Kidney epithelial cell (primary cell): ENCODE measurements at places on chromosomes 16 and 17. TPM values are rescaled to one million over a fixed set of nuclear protein-coding genes. Genes with fewer than 3 reads are reported as not detected.

DNA sequence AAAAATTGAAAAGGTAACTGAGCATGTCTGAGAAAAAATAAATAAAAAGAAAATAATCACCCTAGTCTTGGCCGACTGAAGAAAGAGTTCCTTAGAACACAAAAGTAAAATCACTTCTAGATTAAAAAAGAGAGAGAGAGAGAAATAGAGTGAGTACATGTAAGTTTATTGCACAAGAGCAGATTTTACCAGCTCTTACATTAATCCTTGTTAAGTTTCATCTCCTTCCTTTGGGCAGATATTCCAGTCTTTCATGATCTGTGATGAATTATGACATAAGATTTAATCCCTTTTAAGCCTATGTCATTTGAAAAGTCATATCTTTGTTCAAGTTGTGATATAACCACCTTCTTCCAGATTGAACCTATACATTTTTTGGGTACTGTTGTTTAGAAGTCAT lies 54.8 kb downstream of the NFAT5 start:
- DNase-seq, result no peak

The BCAR1 gene
- 93.8 and 119 TPM in 2 replicates for total RNA-seq

DNA sequence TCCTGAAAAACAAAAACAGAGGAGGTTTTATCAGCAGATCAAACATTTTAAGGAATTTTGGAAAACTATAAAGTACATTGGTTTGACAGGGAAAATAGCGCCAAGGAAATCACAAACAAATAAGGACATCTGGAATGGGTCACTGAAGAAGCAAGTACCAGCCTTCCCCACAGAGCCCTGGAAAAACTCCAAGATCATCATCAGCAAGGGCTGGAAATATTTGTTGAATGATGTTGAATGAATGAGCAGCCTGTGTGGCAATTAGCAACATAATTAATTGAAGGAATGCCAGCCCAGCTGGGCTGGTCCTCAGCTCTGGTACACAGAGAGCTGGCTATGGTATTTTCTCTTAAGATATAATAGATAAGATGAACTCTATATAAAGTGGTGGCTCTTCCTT lies 290.4 kb downstream of the HS3ST3A1 start:
- no peak for DNase-seq

DNA sequence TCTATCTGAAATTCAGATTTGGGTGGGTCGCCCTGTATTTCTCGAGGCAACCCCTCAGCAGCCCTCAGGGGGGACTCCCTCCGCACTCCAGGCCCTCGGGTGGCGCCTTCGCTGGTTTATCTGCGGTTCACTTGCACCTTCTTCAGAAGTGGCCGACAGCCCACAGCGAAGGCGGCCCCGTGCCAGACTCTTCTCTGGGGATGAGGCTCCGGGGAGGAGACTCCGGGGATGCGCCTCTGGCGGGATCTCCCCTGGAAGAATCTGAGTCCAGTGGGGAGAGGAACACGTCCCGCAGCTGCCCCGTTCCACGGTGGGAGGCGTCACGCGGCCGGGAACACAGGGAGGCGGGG lies 63.9 kb upstream of the DNAJA2 start:
- no peak for DNase-seq

The LRRC45 gene
- 16.1 and 22.2 TPM in 2 replicates for total RNA-seq

The SSTR5 gene
- total RNA-seq, result not detected in 2 replicates

DNA sequence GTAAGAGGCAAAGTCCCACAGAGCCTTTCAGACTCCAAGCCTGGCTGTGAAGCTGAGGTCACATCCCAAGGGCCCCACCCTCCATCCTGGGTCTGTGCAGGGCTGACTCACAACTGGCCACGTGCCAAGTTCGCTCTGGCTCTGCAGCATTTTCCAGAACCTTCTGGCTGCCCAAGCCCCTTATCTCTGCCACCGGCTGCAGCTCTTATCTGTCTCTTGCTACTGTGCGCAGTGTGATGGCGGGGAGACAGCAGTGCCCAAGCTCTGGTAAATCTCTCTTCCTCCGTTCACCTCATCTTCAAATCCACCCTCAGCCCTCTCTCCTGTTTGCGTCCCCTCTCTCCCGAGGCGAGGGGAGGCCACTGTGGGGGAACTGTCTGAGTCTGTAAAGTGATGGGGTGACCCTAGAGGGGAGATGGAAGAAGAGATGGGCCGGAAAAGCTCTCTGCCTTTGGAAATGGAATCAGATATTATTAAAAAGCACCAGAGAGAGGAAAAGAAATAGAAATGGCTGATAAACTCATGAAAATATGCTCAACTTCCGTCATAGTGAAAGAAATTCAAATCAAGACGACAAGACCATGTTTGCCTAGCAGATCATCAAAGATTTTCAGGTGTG lies 162.7 kb upstream of the CDC42EP4 start:
- no peak for DNase-seq

DNA sequence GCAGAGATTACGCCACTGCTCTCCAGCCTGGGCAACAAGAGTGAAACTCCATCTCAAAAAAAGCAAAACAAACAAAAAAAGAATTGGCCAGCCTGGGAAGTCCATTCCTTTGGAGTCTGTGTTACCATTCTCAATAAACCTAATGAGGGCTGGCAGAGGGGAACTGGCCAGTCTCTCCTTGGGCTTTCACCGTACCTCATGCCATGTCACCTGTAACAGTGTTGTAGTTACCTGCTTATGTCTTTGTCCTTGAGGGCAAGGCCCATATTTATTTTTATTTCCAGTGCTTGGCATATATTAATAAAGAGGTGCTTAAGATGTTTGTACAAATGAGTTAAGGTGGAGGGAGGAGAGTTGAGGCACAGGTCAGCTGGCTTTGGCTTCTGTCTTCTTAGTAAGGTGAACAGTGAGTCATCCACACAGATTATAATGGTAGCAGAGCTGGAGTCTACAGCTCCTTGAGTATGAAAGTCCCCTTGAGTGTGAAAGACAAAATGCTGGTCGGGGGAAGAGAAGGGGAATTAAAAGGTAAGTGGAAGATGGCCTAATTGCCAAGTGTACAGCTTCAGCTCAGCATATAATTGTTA lies 8.4 kb downstream of the C1QBP start:
- no peak for DNase-seq

- no peak for DNase-seq
Observed at GRCh38 chr17:58534331-58534730, 19.9 kb upstream of the MTMR4 start.

- no peak for DNase-seq
Observed at GRCh38 chr16:49277766-49278566, 3.7 kb downstream of the CBLN1 start.

- DNase-seq, result no peak
Observed at GRCh38 chr17:60303406-60304099, 88.4 kb downstream of the USP32 start.

The CA4 gene
- not detected in 2 replicates for total RNA-seq
